ENCODE measurements at places on chromosomes 3 and 15.

GRCh38 chr15:39310633-39311032, 270.2 kb upstream of the THBS1 start:
- DNase-seq, result no peak

DNA sequence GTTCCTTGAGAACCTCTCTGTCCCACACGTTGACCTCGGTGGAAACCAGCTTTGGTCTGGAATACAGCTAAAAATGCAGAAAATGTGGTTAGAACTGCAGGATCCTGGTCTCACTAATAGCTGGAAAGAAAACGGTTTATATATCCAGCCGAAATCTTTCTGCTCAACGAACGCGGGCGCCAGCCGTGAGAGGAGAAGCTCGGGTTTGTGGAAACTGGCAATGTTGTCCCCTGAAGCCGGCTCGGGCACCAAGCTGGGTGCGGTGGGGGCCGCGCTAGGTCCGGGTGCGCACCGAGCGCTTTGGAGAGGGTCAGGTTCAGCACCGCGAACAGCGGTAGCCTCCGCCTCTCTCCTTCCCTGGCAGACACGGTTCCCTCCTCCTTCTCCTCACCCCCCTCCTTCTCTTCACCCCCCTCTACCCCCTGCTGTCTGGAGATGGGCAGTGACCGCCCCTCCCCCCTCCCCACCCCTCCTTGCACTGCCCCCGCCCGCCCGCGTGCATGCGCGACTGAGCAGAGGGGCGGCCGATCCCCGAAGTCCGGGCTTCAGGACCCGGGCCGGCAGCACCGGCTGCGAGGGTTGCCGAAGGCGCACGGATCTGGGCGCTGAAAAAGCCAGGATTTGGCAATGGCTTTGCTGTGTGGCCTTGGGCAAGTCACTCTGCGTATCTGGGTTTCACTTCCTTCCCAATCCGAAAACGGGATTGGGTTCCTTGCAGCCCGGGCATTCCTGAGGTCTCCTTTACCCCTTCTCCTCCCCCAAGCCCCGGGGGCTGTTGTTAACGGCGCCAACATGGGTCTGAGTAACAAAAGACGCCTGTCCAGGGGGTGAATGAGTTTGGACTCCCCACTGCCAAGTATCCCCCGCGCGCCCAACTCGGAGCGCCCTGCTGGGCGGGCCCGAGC, at the start of gene SKOR1:
SKOR1 (plus strand) TSS at position 534 of the 905 bp plus-strand sequence; CDS start at position 628, 94 bp downstream.
- no peak for DNase-seq

DNA sequence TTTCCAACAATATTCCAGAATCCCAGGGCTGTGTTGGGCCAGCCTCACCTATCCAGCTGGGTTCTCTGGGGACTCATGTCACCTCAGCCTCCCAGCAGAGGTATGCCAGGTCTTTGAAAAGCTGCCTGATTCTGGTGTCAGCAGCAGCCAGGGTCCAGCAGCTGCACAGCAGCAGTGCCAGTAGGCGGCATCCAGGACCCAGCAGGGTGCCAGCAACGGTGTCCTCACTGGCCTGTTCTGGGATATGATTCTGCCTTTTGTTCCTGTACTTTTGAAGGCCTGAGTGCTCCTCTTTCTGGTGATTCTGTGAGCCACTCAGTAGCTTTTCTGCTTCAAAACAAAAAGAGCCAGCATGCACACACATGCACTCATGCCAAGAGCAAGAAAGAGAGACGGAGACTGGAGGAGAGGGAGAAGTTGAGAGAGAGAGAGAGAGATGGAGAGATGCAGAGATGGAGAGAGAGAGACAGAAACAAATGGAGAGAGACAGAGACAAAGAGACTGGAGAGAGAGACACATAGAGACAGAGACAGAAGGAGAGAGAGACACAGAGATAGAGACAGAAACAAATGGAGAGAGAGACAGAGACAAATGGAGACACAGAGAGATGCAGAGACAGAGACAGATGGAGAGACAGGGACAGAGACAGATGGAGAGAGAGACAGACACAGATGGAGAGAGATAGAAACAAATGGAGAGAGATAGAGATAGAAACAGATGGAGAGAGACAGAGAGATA, 205.7 kb downstream of the UACA start:
- no peak for DNase-seq

- no peak for DNase-seq
These were observed 6.1 kb downstream of the GMPS start for GRCh38 chr3:155876503-155876902.

- no peak for DNase-seq
These were observed 3.9 kb downstream of the NFKBIZ start for GRCh38 chr3:101852983-101853840.

Data from caudate nucleus (tissue), 63 donors.